ENCODE measurements at places on chromosomes 1 and 21.

- no peak for DNase-seq
Observed at GRCh38 chr1:111197598-111198284, 2.7 kb downstream of the DENND2D start.

- DNase-seq: no peak
Observed at GRCh38 chr1:61241973-61242381, 159.6 kb downstream of the NFIA start.

DNA sequence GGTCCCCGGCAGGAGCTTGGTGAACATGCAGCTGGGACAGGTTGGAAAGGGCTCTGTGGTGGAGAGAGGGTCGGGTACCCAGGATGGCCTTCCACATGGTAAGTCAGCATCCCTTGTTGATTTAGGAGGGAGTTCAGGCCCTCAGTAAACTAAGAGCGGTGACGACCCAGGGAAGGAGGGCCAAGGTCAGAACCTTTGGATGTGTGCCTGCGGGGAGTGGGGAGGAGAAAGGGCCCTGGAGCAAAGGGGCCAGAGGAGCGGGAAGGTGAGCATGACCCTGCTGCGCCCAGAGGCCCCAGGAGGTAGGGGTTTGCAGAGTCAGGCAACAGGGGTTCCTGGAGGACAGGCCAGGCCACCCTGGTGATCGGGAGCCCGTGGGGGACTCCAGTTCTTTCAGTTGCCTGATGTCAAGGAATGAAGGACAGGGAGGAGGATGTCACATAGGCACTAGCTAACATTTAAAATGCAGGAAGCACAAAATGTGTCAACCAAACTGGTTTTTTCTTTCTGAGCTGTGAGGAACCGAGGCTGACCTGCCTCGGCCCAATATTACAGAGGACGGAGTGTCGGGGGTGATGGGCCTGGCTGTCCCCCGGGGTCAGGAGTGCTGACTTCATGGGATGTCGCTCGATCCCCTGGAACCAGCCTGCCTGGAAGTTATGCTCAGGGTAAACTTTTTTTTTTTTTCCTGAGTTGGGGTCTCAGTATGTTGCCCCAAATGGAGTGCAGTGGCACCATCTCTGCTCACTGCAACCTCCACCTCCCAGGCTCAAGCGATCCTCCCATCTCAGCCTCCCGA lies 117.4 kb upstream of the SLC45A1 start:
- DNase-seq: no peak

GRCh38 chr1:91545506-91546300 lies 45.1 kb downstream of the CDC7 start:
- no peak for DNase-seq
